ENCODE measurements at places on chromosomes 12 and 14. TPM values are rescaled to one million over a fixed set of nuclear protein-coding genes. Genes with fewer than 3 reads are reported as not detected.

DNA sequence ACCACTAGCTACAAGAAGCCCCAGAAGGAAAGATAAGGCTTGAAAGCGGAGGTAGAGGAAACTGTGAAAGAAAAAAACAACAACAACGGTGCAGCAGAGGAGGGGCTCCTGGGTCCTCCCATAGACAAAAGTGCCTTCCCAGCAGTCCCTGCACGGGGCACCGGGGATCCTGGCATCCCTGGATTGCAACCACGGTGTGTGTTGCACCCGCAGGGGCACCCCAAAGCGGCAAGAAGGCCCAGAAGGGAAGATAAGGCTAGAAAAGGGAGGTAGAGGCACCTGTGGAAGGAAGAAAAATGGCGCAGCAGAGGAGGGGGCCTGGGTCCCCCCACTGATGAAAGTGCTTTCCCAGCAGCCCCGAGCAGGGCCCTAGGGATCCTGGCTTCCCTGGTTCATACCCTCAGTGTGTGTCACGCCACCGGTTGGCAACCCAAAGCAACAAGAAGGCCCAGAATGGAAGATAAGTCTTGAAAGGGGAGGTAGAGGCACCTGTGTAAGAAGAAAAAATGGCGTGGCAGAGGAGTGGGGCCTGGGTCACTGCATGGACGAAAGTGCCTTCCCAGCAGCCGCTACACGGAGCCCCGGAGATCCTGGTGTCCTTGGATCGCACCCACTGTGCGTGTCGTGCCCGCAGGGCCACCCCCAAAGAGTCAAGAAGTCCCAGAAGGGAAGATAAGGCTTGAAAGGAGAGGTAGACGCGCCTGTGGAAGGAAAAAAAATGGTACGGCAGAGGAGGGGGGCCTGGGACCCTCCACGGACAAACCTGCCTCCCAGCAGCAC, 281.0 kb downstream of the ALG10 start:
- no peak for DNase-seq

- no peak for DNase-seq
Measured at GRCh38 chr12:75322464-75322863, 7.7 kb downstream of the CAPS2 start.

- no peak for DNase-seq
Measured at GRCh38 chr12:51869931-51870330, 18.0 kb upstream of the ANKRD33 start.

Gene TCHP
- 23.2 TPM for total RNA-seq

Gene RNU4-1
- under 0.01 TPM for total RNA-seq

Measured in glomerular endothelial cell (primary cell).